Stimulated activated CD4-positive, alpha-beta T cell treated with anti-CD3 and anti-CD28 coated beads, TNF-alpha, amount 100 ng/mL, for 1 hour (primary cell): ENCODE measurements at places on chromosomes 4 and X.

DNA sequence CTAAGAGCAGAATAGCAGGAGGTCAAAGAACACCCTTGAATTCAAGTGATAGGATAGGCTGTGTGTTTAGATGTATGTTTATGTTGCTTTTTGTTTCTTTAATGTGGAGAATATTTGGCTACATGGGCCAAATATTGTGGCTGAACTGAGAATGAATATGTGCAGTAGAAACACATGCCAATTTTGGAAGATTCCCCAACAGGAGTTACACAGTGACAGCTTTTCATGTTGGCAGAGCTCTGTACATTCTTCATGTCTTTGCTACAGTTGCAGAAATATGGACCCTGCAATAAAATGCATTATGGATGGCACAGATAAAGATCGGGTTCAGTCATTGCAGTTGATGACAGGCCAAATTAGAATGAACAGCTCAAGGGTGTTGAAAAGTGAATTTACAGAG is 82.8 kb upstream of the SLC4A4 start:
- DNase-seq, result no peak

GRCh38 chrX:136779346-136779781 is 1.4 kb downstream of the ARHGEF6 start:
- no peak for DNase-seq

DNA sequence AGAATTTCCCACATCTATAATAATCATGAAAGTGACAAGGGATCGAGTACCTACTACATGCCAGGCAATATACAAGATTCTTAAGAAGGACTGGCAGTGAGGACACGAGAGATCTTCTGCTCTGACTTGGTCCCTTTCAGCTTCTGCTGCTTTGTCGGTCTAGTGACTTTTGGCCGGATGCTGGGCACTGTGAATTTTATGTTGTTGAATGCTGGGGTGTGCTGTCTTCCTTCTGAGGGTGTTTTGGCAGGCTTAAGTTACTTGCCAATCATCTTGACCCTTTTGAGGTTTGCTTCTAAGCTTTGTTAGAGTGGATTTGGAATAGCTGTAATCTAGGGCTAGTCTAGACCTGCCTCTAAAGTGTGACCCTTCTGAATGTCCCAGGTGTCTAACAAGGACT is 23.5 kb downstream of the NAT8L start:
- no peak for DNase-seq

- no peak for DNase-seq
Measured at GRCh38 chr4:53009824-53010223, 147.7 kb downstream of the RASL11B start.

DNA sequence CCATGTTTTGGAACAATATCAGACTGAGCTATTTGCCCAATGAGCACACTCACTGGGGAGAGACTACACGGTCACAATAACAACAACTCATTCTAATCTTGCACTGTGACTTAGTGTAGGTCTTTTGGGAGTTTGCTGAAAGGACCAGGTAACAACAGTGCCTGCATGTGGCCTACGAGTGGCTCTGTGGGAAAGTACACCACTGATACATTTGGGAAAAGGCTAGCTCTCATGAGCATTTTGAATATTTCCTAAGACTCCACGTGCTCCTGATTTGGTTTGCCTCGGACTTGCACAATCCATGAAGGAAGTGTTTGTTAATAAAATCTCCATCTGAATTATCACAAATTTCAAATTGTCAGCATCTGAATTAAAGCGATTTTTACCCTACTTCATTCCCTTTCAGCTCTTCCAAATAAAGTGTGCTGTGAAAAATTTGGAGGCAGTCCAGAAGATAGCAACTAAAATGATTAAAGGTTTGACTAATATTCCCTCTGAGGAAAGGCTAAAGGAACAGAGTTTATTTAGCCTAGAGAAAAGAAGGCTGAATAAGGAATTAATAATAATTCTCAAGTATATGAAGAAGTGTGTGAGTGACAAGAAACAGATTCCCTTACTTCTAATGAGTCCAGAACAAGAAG is 406.4 kb downstream of the PPARGC1A start:
- no peak for DNase-seq

GRCh38 chr4:63786171-63786570 is 623.1 kb downstream of the TECRL start:
- DNase-seq, result no peak

- DNase-seq, result no peak
Measured at GRCh38 chrX:84363663-84364062, 138.6 kb downstream of the HDX start.

DNA sequence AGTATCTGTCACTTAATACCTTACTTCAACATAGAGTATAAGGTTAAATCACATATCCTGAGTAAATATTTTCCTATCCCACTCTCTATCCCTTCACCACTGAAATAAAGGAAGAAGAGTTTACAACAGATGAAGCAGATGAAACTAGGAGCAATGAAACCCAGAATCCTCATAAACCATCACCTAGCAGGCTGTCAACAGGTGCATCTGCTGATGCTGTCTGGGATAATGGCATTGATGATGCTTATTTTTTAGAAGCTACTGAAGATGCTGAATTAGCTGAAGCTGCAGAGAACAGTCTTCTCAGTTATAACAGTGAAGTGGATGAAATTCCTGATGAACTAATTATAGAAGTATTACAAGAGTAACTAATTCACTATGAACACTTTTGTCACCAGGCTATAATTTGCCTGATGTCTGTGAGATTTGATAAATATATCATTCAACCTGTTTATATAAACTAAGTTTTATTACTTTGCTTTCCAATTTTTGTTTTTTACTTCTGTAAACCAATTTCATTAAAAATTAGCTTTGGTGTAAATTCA is 39.4 kb downstream of the CENPU start:
- no peak for DNase-seq

DNA sequence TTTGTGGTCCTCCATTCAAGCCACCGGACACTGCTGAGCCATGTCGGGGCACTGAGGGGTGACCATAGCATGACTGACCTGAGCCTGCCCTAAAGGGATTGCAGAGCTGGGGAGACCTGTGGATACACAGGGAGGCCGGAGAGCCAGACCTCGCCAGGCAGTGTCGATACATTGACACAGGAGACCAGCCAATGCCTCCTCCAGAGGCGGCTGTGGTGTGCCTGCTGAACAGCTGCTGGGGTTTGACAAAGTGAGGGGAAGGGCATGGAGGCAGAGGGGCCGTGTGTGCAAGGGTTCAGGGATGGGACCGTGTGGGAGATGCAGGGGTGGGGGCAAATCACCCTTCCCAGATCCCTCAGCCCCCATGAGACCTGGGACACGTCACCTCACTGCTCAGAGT is 48.0 kb downstream of the PPP2R2C start:
- DNase-seq, result no peak

GRCh38 chr4:104983615-104984179 is 163.0 kb upstream of the TET2 start:
- no peak for DNase-seq

DNA sequence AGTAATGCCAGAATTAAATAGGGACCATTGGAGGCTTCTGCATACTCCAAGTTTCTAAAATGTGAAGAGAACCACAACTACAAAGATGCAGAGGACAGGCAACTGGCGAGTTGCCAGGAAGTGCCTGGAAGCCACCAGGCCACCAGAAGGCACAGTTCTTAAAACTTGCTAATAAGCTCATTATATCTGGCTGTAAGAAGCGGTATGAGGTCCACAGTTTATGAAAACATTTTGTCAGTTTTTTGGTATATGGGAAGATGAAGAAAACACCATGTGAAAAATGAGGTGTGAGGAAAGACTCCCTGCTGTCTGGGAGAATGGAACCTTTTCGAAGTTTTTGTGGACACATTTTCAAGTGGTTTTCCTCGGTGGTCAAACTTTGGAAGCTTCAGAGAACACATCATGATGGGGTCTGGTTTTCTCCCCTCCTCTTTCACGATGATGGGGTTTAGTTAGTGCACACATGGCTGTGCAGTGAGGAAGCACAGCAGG is 202.7 kb downstream of the NR3C2 start:
- DNase-seq, result no peak

DNA sequence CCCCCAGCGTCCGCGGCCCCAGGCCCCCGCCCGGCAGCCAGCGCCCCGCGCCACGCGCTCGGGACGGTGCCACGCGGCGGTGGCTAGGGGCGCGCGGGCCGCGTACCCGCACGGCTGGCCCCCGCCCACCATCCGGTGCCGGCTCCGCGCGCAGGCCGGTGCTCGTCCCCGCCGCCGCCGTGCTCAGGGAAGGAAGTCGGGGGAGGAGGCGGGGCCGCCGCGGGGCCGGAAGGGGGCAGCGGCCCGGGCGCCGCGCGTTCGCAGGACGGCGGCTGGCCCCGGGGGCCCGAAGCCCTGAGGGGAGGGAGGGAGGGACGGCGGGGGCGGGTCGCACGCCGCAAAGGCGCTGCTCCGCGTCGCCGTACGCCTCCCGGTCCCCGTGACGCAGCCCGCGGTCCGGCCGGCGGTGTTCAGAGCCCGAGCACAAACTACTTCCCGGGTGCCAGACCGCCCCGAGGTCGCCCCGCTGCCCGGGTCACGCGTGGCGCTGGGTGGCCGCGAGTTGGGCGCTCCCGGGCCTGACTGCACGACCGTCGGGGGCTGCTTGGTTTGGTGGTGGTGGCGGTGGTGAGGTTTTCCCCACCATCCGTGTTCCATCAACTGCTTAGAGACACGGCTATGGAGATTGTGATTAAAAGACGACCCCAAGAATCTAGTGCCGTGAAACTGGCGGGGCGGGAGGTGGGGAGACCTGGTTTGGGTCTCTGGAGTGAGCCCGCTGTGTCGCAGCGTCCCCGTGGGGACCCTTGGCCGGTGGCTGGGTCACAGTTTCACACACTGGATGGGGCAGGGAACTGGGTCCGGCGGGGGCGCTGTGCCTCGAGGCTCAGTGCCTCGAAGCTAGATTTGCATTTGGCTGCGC is at the start of gene DCTD:
Gene DCTD (minus strand): TSS at position 205 of the 862 bp plus-strand sequence. CDS start 1,818 bp downstream, outside the sequence.
- peak; percentile 46 for DNase-seq

DNA sequence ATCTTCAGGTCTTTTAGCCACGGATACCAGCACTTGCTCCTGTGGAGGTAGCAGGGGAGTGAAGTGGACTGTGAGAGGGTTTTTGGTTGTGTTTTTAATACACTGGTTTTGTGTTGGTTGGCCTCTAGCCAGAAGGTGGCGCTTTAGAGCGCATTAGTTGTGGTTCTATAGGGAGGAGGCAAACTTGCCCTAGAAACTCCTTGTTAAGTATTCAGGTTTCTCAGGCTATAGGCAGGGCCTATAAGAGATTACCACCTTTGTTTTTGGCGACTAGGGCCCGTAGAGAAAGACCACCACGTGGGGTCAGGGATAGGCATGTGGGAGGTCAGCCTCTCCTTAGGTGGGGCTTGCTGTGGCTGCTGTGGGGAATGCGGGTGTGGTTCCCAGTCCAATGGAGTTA is 221.6 kb upstream of the SPANXN4 start:
- no peak for DNase-seq

- no peak for DNase-seq
Measured at GRCh38 chrX:73647212-73647611, 84.2 kb downstream of the CHIC1 start.

GRCh38 chr4:35228313-35228712 is 1016.0 kb downstream of the ARAP2 start:
- no peak for DNase-seq

DNA sequence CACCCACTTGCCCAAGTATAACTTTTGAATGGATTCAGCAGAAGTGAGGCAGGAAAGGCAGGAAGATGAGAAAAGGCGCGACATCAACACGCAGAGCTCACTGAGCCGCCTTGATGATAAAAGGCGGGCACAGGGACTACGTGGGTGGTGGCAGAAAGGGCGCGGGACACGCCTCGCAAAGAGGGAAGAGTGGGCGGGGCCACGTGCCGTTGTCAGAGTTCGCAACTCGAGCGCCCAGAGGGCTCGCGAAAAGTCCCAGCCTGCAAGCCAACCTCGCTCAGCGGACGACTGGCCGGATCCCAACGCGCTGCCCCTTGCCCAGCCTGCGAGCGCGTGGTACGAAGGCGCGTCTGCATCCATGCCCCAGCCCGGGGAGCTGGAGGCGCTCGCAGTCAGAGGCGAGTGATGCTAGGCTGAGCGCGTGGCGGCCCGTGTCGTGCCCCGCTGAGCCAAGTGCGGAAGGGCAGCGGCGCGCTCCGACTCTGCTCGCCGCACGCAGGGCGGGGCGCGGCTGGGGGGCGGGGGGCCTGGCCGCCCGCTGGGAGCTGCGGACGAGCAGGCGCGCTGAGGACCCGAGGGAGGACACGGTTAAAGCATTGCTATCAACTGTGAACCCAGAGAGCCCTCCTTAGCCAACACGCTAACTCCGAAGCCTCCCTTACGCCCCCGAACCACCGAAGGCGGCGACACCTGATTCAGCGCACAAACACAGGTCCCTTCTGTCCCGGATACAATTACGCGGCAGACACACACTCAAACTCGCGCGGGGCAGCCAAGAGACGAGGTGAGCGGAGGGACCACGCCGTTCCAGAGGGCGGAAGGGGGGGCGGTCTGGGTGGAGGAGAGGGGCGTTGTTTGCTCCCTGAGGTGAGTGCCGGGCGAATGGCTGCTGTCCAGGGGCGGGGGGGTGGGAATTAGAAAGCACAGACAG is at the start of gene UGT8:
Gene UGT8 (plus strand): TSS at position 617 of the 931 bp plus-strand sequence. CDS start 24,074 bp downstream, outside the sequence.
- no peak for DNase-seq

GRCh38 chrX:39728852-39729598 is 368.7 kb downstream of the BCOR start:
- no peak for DNase-seq

- DNase-seq, result no peak
Measured at GRCh38 chrX:132843363-132843762, 115.1 kb downstream of the HS6ST2 start.

GRCh38 chrX:136322064-136322463 is 21.3 kb downstream of the ADGRG4 start:
- DNase-seq, result no peak

GRCh38 chr4:121998024-121998423 is 46.2 kb upstream of the TRPC3 start:
- DNase-seq, result no peak

DNA sequence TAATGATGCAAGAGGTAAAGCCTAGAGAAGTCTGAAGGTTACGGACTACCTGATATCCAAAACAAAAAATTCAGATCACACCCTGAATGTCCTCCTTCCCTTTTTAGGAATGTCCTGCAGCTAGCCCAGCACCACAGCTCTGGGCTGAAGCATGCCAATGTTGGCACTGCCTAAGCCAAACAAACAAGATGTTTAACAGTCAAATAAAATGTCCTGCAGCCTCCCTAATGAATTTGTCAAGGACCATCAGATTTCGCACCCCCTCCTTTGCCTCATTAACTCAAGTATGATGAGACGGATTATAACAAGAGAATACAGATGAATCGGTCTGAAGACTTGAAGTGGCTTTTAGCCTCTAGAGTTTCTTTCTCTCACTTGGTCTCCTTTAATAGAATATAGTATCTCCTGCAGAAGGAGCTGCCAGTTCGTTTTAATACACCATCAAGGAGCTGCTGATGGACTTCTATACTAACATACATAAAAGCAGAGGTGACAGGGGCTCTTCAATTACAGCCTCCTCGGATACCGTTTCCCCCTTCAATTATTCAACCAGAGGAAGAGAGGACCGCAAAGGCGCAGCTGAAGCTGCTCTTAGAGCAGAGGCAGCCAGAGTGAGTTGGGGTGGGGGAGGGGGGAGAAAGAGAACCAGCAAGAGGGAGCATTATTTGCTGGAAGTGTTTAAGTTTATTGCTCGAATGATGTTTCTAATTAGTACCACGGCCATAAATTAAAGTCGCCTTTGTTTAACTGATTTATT is 3.0 kb upstream of the MAB21L2 start:
- DNase-seq, result no peak
